ENCODE measurements at places on chromosomes 3 and 15. TPM values are rescaled to one million over a fixed set of nuclear protein-coding genes. Genes with fewer than 3 reads are reported as not detected.

Gene EIF4E3
- total RNA-seq = 7.2 TPM

Gene LCMT2
- 6.3 TPM for total RNA-seq

Gene A4GNT
- not detected for total RNA-seq

Gene TM4SF4
- 0.58 TPM for total RNA-seq

Gene AGBL1
- 9.9 TPM for total RNA-seq

Gene HERC2
- total RNA-seq = 85.9 TPM

Gene PLSCR5
- not detected for total RNA-seq

Gene MRPS25
- 35.0 TPM for total RNA-seq

Gene GPR27
- 9.0 TPM for total RNA-seq

Gene CNTN3
- total RNA-seq = 8.1 TPM

Gene GOLGA8B
- total RNA-seq = 67.4 TPM

Gene FHIT
- total RNA-seq = 19.4 TPM

Gene DZIP1L
- 53.6 TPM for total RNA-seq

Gene PLA1A
- 3.9 TPM for total RNA-seq

Data from metanephros (tissue), 2 donors.